ENCODE measurements at places on chromosomes 12 and 14.

GRCh38 chr12:5723711-5724252 lies 221.3 kb downstream of the ANO2 start:
- H3K36me3 ChIP-seq = no peaks in the 10 kb centered on the region
- H3K27me3 ChIP-seq = no peaks in the 10 kb centered on the region
- H3K4me3 ChIP-seq = no peak overlapping the region
- no peaks in the 10 kb centered on the region for H3K4me1 ChIP-seq

DNA sequence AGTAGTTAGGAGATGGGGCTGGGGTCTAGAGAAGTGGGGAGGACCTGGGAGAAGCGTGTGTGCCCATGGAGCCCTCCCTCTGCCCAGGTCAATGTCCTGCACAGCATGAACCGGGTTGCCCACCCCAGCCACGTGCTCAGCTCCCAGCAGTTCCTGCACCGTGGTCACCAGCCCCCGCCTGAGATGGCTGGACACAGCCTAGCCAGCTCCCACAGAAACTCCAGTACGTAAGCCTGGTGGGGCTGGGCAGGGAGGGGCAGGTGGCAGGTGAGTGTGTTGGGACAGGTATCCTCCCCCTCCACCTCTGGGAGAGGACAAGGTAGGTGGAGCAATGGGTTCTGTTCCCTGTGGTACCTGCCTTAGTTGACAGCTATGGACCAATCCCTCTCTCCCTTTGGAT lies 20.7 kb downstream of the CLSTN3 start:
- no peak for DNase-seq
- H3K27ac ChIP-seq = no peak overlapping the region
- H3K4me1 ChIP-seq = no peaks in the 10 kb centered on the region
- no peak overlapping the region for H3K4me3 ChIP-seq
- no peaks in the 10 kb centered on the region for H3K27me3 ChIP-seq
- H3K36me3 ChIP-seq = peaks cover 6% of the 10 kb centered on the region

DNA sequence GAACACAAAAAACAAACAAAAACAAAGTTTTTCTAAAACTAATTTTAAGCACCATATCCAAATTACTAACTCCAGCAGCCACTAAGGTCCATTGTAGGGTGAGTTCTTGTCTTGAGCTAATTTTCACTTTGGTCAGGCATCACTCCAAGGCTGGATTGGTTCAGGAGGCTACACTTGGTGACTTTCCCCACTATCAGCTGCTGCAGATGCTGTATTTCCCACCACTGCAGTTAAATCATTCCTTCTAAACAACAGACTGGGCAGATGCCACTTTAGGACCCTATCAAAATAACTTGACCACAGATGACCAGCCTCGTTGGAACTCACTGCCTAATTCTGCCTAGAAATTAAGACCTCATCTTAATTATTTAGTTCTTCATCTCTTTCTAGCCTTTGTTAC lies 140.5 kb downstream of the SLC16A7 start:
- H3K27ac ChIP-seq = no peak overlapping the region
- no peak overlapping the region for H3K4me3 ChIP-seq
- peaks cover 6% of the 10 kb centered on the region for H3K36me3 ChIP-seq
- H3K4me1 ChIP-seq = peaks cover 6% of the 10 kb centered on the region
- no peak for DNase-seq

- peaks cover 5% of the 10 kb centered on the region for H3K27me3 ChIP-seq
- H3K36me3 ChIP-seq = no peaks in the 10 kb centered on the region
- DNase-seq = no peak
- no peaks in the 10 kb centered on the region for H3K4me1 ChIP-seq
- H3K27ac ChIP-seq = no peak overlapping the region
Observed at GRCh38 chr12:44464180-44464579, 411.9 kb downstream of the NELL2 start.

- no peaks in the 10 kb centered on the region for H3K27me3 ChIP-seq
- no peak overlapping the region for H3K4me3 ChIP-seq
- no peak overlapping the region for H3K27ac ChIP-seq
- H3K36me3 ChIP-seq = no peaks in the 10 kb centered on the region
- no peak for DNase-seq
Observed at GRCh38 chr12:24977060-24977459, 28.2 kb upstream of the BCAT1 start.

- no peak for DNase-seq
- H3K27ac ChIP-seq = no peak overlapping the region
- no peak overlapping the region for H3K4me3 ChIP-seq
- H3K27me3 ChIP-seq = no peaks in the 10 kb centered on the region
- H3K4me1 ChIP-seq = no peaks in the 10 kb centered on the region
Observed at GRCh38 chr12:128337431-128338170, 70.6 kb downstream of the TMEM132C start.

- H3K27ac ChIP-seq = no peak overlapping the region
- DNase-seq = no peak
- H3K27me3 ChIP-seq = peaks cover 71% of the 10 kb centered on the region
- no peaks in the 10 kb centered on the region for H3K36me3 ChIP-seq
Observed at GRCh38 chr12:52258335-52258901, 16.0 kb upstream of the KRT86 start.

- no peaks in the 10 kb centered on the region for H3K27me3 ChIP-seq
- no peaks in the 10 kb centered on the region for H3K4me1 ChIP-seq
- no peak for DNase-seq
- no peaks in the 10 kb centered on the region for H3K36me3 ChIP-seq
- no peak overlapping the region for H3K4me3 ChIP-seq
- no peak overlapping the region for H3K27ac ChIP-seq
Observed at GRCh38 chr12:116384691-116385485, 107.4 kb upstream of the MED13L start.

- peak within 1 kb of the TSS; percentile 89 for H3K27ac ChIP-seq
- peak within 1 kb of the TSS; percentile 45 for H3K4me3 ChIP-seq
- peaks cover 7% of the 10 kb centered on the region for H3K36me3 ChIP-seq
- no peak for DNase-seq
Observed at GRCh38 chr14:101561145-101561896, at the start of gene DIO3. Gene DIO3 (plus strand): TSS chr14:101561495.

DNA sequence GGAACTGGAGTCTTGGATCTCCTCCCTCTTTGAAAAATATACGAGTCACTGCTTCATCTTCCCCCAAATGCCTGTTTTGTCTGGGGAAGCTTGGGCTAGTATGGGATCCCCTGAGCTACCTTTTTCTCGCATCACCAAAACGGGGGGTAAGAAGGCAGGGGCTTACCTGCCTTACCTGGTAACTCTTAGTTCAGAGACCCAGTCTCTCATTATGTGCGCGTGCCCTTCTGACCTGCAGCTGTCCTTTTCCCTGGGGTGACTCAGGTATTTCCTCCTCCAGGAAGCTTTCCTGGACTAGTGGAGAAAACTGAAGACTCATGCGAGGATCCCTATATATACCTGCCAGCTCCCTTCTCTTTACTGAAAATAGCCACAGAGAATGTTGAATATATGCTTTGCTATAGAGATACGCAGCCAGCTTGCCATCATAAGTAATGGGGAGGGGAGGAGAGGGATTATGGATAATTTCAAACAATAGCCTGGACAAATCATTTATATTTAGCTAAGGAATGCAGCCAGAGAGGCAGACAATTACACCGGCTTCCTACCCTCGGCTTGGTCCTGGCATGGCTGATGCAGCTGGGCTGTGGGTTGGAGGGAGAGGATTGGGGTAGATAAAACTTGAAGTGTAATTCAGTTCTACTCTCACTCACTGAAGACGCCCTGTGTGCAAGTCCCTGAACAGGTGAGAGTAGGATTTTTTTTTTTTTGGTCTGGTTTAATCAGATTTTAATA lies 1.1 kb downstream of the TSPAN9 start:
- H3K4me3 ChIP-seq = peak overlapping the region; percentile 63
- no peaks in the 10 kb centered on the region for H3K36me3 ChIP-seq
- peaks cover 2% of the 10 kb centered on the region for H3K4me1 ChIP-seq
- H3K27me3 ChIP-seq = peaks cover 22% of the 10 kb centered on the region

DNA sequence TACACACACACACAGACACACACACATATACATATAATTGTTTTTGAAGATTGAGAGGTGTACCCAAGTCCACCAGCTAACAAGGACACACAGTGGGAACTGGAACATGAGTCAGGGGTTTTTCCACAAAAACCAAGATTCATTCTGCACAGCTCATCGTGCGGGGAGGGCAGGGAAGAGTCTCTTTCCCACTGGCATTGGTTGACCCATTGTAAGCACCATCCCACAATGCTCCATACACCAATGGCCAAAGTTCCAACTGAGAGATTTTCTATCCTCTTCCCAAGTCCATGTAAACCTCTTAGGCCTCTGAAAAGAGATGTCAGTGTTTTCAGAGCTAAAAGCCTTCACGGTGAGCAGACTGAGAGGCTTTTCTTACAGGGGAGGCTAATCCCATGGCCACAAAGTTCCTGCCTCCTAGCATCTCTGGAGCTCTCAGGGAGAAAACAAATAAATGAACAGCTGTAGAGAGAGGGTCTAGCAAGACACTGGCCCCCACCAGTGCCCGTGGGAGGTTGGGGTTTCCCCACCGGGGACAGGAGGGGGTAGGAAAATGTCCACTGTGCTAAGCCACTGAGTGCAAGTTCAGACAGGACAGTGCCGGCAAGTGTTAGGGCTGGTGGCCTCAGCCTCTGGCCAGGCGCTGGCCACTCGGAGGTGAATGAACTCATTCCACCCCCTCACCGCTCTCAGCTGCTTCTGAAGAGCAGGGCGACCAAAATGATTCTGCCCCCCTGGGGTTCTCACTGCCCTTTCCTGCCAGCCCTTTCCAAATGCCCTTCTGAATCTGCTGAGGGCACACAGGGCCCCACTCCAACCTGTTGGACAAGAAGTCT lies 21.5 kb upstream of the TC2N start:
- no peaks in the 10 kb centered on the region for H3K27me3 ChIP-seq
- H3K27ac ChIP-seq = no peak overlapping the region
- no peak overlapping the region for H3K4me3 ChIP-seq

- no peaks in the 10 kb centered on the region for H3K36me3 ChIP-seq
- no peak for DNase-seq
Observed at GRCh38 chr14:73260574-73260973, 23.3 kb downstream of the PAPLN start.

- H3K4me1 ChIP-seq = no peaks in the 10 kb centered on the region
- H3K27ac ChIP-seq = no peak overlapping the region
- no peak for DNase-seq
- H3K27me3 ChIP-seq = peaks cover 5% of the 10 kb centered on the region
- no peaks in the 10 kb centered on the region for H3K36me3 ChIP-seq
- H3K4me3 ChIP-seq = no peak overlapping the region
Observed at GRCh38 chr12:117404940-117405339, 43.5 kb upstream of the NOS1 start.

- no peak for DNase-seq
- no peaks in the 10 kb centered on the region for H3K36me3 ChIP-seq
- H3K4me3 ChIP-seq = no peak overlapping the region
- H3K4me1 ChIP-seq = no peaks in the 10 kb centered on the region
- H3K27me3 ChIP-seq = no peaks in the 10 kb centered on the region
- no peak overlapping the region for H3K27ac ChIP-seq
Observed at GRCh38 chr14:33686856-33687255, 264.0 kb downstream of the EGLN3 start.

DNA sequence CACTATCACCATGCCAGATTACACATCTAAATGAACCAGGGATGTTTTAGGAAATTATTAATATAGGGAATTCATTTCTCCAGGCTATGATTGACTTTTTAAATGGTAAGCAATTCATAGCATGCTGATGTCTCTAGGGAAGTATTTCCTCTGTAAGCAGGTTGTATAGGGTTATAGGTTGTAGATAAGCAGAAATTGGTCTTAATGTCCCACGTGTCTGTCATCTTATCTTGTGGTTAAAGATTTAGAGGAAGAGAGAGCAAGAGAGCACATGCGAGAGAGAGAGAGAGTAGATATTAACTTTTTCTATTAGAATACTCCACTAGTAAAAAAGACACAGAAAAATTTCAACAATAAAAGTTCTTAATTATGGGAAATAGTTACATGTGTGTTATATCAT lies 32.6 kb downstream of the TRHDE start:
- no peaks in the 10 kb centered on the region for H3K4me1 ChIP-seq

Measured in activated T-cell treated with anti-CD3 and anti-CD28 coated beads, Interleukin-2, amount 50 U/mL, for 72 hours (primary cell).